ENCODE measurements at places on chromosomes 4 and X.

DNA sequence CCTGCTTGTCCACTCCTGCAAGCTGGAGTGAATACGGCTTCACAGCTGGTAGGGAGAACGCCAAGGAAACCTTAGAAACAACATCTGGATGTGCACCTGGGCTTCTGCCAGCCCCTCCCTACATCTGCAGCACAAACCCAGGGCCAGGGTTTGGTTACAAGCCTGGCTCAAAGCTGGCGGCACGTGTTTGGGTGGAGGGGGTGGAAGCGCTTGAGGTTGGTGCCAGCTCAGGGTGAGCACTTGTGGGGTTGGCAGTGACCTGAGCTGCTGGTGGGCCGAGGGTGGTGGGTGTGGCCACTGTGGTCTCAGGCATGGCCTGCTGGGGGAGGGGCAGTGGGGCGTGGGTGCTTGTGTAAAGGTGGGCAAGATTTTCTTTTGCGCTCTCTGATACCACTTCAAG is 15.6 kb downstream of the ELF4 start:
- no peak for DNase-seq

DNA sequence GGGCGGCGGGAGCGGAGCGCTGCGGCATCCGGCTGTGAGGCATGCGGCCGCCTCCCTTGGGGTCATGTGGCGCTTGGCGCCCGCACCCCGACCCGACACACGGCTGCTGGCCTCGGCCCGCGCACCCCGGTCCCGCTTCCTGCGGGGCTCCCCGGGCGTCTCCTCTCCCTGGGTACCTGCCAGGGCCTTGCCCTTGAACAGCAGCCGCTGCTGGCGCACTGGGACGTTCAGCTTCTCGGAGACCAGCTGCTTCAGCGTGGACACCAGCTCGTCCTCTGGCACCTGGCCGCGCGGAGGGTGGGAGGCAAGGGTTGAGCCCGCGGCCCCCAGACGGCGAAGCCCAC is 391 bp downstream of the UBL4A start:
- DNase-seq = no peak

GRCh38 chrX:71626576-71626975 is 8.3 kb upstream of the CXCR3 start:
- DNase-seq = no peak

DNA sequence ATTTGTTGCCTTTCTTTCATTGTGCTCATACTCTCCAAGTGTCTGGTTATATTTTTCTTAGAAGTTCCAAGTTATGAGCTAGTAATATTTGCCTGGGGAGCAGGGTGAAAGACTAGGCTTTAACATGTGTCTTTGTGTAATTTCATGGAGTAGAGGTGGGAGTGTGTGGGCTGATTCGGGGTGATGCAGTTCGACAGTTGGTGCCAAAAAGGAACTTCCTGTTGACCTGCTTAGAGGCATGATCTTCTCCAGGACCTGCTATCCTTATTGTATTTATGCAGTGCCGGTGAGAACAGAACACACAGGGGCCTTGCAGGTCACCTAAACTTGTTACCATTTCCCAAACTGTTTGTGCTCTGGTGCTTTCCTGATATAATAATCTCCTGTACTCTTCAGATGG is 21.2 kb downstream of the USP53 start:
- DNase-seq = no peak

GRCh38 chr4:139416073-139416673 is 37.7 kb upstream of the RAB33B start:
- DNase-seq = no peak

- DNase-seq = no peak
Measured at GRCh38 chr4:5993876-5994811, 24.1 kb downstream of the C4orf50 start.

DNA sequence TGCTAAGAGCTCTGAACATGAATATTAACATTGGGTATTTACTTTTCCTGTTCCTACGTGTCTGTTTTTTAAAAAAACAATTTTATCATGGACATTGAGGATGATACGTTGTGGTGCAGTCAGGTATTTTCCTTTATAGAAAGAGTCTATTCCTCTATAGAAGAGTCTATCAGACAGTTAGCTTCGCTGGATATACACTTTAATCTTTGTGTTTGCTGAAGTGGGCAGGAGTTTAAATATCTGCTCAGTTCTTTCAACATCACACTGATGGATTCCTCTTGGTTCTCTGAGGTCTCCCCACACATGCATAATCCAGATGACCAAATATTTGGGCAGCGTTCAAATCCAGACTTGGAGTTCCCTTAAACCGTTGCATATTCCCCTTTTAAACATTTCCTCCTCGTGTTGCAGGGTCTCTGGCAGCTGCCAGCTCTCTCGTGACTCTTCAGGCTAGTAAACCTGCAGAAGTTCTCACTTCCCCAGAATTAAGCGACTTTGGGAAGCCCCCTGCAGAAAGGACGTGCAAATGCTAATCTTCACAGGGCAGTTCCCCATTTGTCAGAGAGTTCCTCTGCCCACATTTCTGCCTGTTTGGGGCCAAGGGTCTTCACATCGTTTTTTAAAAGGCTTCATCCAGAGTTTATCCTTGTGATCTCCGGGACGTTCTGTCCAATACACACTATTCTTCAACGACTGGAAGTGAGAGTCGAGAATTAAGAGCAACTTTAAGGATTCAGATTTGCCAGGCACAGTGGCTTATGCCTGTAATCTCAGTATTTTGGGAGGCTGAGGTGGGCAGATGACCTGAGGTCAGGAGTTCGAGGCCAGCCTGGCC is 20.5 kb upstream of the DHRSX start:
- no peak for DNase-seq

GRCh38 chrX:20609916-20610415 is 343.3 kb upstream of the RPS6KA3 start:
- DNase-seq = no peak

- no peak for DNase-seq
Measured at GRCh38 chr4:169024762-169025161, 14.7 kb upstream of the CBR4 start.

DNA sequence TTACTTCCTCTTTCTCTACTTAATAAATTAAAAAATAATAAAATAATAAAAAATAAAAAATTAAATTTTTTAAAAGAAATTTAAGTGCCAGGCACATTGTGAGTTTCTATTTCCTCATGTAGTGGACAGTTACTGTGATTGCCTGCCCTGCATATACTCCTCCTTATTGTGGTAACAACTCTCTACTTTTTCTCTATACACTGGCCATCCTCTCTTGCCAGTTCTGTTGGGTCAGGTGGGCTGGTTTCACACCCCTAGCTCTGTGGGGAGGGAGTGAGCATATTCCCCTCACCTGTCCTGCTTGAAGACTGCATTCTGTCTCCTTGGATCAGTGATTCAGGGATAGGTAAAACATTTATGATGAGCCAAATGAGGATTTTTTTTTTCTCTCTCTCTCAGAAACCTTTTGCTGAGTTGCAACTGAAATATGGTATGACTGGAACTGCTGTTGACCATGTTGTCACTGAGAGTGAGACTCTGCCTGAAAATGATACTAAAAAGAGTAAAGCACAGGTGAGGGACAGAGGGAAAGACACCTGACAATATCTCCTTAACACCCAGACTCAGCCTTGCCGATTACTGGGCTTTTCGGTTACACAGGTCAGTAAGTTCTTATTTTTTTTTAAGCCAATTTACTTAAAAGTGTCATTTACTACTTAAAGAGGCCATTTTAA is 37.2 kb downstream of the CXXC4 start:
- DNase-seq = no peak

- no peak for DNase-seq
Measured at GRCh38 chr4:112860830-112861690, 188.4 kb upstream of the ANK2 start.

GRCh38 chr4:140523370-140523856 is 555 bp upstream of the ELMOD2 start:
- DNase-seq = no peak

DNA sequence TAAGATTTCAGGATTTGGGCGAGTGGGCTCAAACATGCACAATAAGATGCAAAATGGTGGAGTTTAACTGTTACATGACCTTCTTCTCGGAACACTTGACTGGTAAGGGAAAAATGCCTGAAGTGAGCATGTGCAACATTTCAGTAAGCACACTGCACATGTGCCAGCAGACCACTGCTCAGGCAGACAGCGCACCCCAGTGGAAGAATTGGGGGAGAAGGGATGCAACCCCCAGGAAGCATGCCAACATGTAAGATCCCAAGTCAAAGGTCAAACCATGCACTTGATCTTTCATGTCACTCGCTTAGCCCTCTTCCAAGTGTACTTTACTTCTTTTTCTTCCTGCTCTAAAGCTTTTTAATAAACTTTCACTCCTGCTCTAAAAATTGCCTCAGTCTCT is 256.3 kb downstream of the CENPC start:
- no peak for DNase-seq

- no peak for DNase-seq
Measured at GRCh38 chrX:9558615-9559014, 93.8 kb downstream of the TBL1X start.

DNA sequence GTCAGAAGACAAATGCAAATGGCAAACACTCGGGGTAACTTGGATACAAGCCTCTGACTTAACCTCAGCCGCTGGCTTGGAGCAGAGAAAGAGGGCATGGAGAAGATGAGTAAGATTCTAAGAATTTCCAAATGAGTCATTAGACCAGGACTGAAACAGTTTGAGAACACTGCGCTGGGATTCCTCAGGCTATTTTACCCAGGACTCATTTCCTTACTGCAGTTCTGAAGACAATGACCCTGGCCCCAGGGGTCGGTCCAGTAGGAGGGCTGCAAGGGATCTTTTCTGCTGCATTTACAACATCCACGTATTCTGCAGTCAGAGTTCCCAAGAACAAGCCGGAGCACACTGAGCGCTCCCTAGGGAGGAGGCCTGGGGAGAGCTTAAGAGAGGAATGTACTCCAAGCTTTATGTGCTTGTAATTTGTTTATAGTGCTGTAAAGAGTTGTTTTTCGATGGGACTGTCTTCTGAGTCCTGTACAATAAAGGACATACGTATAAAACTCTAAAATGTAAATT is 27.3 kb upstream of the SORBS2 start:
- no peak for DNase-seq

DNA sequence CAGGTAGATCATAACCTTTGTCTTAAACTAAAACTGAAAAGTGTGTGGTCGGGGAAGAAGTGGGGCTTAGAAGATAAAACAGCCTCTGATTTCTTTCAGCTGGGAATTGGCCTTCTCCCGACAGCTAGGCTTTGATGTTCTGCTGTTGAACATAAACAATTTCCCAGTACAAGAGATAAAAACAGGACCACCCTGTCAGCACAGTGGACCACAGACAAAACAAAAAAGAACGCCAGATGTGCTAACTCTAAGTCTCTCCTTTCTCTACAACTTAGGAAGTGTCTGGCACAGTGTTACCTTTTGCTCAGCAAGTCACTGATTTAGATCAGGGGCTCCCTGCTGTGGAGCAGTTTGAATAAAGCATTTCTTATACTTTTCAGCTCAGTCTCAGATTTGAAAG is 87.5 kb upstream of the UXT start:
- no peak for DNase-seq

GRCh38 chr4:17368408-17368807 is 143.5 kb downstream of the QDPR start:
- DNase-seq = no peak

DNA sequence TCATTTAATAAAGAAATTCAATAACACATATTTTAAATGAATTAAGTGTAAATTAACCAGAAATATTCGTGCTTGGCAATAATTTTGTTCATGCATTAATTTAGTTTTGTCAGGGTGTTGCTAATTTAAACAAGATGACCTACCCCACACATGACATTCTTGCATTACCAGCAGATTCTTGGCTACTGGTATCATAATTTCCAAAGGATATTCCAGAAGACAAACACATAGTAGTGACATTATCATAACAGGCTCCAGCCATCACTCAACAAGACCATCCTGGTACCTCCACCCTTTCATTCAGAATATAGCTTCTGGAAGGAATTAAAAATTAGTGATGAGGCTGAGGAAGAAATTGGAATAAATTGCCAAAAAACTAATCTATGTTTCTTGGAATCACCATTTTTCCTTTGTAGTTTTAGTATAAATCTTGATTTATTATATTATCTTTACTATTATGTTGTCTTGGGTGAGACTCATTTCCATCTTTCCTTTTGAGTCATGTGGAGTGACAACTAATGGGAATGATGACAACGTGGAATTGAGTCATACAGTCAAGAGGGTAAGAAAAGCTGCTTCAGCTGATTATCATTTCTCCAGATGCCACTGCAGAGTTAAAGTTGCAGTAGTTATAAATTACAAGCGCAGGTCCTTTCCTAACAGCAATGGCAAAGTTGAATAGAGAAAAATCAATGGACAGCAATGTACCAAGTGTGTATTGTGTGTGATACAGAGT is 30.9 kb upstream of the HHIP start:
- DNase-seq = no peak

DNA sequence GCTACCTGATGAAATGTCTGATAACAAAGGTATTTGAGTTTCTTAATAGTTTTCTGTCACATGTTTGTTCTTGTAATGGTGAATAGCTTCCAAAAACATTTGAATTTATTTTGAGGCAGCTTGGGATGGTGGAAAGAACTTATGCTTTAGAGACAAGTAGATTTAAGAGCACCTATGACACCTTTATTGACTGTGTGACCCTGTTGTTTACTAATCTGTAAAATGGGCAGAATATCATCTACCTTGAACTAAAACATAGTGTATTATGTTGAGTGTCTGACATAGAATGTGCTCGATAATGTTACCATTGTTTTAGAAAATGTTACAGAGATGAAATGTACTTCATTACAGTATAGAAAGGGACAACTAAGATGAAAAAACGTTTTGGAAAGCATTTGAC is 24.9 kb downstream of the STAG2 start:
- DNase-seq = no peak

DNA sequence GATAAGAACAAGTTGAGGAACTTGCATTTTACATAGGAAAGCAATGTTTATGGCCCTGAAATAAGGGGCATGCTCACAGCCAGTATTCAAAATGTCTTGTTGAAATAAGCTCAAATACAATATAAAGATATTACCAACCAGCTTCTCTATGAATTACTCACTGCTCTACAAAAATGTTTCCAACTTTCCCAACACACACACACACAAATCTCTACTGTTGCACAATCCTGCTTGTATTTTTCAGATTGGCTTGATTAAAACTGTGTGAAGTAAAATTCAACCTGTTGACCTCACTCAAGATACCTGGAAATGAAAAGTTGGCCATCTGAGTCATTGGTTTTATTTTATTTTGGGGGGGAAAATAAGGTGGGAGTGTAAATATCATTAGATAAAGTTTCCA is 128.6 kb downstream of the CHIC2 start:
- no peak for DNase-seq

DNA sequence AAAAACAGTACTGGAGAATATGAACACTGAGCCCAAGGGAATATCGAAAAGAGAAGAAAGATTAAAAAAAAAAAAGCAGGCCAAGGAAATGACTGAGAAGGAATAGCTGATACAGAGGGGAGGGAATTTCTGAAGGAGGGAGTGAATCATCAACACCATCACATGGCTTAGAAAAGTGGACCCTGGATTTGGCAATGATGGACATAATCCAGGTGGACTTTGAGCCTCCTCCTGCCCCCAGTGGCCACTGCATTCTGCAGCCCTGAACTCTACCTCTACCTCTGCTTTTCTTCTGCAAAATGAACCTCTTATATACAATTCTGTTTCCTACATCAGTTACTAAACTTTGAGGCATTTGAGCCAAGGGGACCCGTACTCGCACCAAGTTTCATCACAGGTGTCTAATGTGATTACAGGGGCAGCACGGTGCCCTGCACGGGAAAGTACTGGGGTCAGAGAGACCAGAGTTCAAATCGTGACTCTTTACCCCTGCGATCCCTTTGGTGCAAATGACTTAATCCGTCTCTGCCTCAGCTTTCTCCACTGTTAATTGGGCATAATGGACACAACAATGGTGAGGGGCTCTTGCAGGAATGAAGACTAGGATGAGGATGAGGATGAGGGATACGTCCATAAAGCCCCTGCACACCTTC is 1.1 kb downstream of the OCIAD2 start:
- DNase-seq = no peak
